Activated CD4-positive, alpha-beta T cell treated with anti-CD3 and anti-CD28 coated beads, Interleukin-2, amount 10 ng/mL, durations not matched to agents 7 days and 5 days (primary cell): ENCODE measurements at places on chromosomes 16 and 17.
A peak's percentile ranks its signal among the peaks of the same experiment; 100 is the strongest.

- no peak for DNase-seq
These were observed 20.3 kb upstream of the SLC52A1 start for GRCh38 chr17:5055543-5055942.

DNA sequence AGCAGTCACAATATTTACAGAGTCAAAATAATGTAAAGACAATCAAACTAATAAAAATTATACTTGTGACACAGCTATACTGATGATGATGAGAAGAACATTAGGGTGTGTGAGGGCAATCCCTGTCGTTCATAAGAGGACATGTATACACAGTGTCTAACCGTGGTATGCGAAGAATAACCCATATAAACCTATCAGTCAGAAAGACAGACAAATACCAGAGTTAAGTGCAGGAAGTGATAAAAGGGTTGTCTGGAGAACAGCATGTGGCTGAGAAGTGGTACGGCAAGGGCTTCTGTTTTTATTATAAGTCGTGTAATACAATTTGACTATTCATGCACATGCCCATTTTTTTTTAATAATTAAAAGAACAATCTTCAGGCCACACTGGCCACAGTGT lies 46.7 kb downstream of the LMF1 start:
- no peak for DNase-seq

- no peak for DNase-seq
These were observed 41.3 kb downstream of the VAC14 start for GRCh38 chr16:70759666-70760065.

DNA sequence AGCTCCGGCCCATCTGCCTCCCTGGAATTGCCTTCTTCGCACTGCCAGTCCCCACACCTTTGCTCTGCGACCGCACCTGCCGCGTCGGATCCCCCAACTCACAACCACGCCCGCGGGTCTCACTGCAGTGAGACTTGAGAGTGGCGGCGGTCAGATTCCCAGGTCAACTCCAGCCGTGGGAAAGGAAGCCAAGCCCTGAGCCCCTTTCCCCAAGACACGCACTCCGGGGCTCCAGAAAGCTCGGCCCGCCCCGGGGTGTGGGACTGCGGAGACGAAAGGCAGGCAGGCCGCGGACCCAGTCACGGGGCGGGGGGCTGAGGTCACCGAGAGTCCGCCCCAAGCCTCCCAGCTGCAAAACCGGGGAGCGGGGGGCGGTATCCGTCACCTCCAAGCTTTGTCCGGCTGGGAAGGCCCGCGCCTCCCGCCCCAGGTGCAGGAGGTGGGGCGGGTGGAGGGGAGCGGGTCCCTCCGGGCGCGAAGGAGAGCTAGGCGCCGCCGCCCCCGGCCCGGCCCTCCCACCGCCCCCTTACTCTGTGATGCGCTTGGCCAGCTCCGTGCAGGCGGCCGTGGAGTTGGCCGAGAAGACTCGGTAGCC lies 615 bp downstream of the PRPSAP1 start:
- peak; percentile 23 for DNase-seq

DNA sequence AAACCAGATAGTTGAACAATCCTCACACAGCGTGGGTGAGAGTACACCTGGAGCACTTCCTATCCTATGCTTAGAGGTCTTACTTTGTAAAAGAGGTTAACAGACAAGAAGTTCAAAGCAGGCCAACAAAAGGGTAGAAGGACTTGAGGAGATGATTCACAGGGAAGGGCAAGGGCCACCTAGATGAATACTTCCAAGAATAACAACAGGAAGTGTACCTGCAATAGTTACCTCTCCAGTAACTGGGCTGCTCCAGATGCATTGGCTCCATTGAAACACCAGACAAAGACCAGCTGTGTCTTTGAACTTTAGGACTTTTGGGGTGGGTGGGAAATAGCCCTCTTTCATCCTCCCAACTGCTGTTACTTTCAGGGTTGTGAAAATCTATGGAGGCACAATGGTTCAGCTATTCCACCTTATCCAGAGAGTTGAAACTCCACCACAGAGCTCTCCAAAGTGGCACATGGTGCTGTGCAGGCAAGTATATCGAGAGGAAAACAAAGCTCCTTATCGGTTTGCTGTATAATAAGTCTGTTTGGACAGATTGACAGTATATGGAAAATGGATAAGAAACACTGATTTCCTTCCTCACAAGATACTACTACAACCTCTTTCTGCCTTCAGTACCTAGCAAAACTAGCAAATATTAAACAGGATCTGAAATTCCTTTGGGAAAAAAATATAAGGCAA lies 22.7 kb downstream of the RNF43 start:
- no peak for DNase-seq

DNA sequence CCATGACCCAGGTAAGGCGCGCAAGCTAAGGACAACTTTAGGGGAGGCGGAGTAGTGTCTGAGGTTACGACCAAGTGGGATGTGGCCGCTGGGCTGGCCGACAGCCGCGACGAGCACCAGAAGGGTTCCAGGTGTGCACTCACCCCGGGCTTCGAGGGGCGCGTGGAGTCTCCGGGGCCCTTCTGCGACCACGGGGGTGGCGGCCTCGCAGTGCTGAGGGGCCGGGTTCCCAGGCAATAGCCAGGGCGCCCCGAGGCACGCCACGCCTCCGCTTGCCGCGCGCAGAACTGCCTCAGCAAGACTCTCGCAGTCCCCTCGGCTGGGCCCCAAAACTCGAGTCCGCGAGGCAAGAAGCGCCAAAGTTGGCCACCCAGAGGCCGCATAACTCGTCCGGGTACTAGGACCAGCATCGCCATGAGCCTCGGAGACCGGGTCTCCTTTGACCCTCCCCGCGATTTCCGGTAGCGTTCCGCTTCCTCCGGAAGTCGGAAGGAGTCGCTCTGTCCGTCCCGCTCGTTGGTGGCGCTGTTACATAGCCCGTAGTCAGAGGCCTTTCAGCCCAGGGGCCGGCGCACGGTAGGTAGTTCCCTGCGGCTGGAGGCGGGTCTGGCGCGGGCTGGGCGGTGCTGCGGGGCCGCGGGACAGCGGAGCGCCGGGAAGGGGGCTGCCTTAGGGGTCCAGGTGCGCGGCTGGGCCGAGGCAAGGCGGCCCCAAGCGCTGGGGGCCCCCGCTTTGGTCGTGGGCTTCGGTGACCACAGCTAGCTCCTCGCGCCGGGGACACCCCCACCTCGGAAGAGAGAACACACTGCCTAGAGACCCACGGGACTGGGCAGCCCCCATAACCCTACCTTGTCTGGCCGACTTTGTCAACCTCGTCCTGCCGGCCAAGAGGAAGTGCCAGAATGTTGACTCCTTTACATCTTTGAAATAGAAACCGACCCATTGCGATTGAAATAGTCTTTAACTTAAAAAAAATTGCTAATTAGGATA lies at the start of the genes ADPRM and SCO1:
TSS of gene ADPRM (plus strand) at position 503 of the 990 bp plus-strand sequence. CDS start 7,333 bp downstream, outside the sequence.
TSS of gene SCO1 (minus strand) at position 442 of the 990 bp plus-strand sequence. CDS start at position 416, 26 bp downstream.
- peak; percentile 93 for DNase-seq

DNA sequence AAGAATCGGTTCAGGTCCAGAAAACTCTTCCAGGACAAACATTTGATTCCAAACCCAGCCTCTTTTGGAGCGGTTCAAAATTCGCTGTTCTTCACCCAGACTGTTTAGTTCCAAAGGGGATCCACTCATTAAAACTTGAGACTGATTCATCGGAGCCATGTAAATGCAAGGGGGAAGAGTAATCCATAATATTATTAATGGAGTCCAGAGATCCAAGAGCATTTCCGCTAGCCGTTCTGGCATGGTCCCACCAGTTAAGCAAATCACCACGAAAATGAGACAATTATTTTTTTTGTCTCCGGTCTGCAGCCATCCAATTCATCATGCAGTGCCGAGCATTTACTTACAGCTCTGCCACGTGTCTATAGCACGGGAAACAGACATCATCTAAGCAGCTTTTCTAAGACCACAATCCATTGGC lies 15.1 kb downstream of the CDH8 start:
- no peak for DNase-seq

GRCh38 chr16:81549547-81550431 lies 105.2 kb downstream of the CMIP start:
- DNase-seq, result no peak

DNA sequence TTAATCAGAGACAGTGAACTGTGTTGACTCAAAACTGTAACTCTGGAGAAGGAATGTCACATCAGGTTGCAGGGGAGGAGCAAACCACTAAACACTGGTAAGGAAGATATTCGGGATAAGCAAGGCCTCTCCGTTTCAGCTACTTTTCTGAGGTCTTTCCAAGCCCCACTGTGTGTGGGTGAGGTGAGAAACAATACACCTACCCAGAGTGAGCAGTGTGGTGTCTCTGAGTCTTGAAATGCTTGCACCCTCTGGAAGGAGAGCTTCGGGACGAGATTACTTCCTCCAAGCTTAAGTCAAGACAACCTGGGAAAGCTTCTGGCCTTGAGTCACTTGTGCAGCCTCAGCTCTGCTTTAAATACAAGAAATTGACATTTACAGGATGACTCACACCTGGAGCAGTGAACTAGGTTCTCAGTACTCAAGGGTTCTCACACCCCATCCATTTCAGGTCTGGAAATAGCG lies 2.5 kb upstream of the MAP3K14 start:
- DNase-seq, result no peak

DNA sequence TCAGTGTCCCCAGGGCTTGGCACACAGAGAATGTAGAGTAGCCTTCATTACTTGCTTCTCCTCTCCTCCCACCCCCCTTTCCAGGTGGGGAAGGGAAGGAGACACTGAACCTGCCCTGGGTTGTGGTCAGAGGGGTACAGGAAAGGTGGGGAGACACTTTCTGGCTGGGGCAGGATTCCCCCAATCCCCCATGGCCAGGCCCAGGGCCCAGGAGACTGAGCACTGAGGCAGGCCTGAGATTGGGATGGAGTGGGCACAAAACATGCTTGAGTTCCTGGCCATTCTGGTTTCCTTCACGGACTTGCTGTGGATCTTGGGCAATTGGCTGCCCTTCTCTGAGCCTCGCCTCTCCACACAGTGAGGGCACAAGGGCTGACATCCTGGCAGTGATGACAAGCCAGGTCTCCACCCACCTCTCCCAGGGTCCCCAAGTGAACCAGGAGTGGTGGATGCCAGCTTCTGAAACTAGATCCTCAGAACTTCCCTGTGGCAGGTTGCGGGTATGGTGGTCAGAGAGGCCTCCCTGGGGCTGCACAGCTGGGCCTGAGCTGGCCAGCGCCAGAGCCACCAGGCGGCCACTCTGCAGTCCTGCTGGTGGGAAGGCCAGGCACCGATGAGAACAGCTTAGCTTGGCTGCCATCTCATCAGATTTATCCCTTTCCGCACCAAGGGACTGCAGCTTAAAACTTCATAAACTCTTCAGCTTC lies 9.3 kb downstream of the ZNF629 start:
- no peak for DNase-seq

DNA sequence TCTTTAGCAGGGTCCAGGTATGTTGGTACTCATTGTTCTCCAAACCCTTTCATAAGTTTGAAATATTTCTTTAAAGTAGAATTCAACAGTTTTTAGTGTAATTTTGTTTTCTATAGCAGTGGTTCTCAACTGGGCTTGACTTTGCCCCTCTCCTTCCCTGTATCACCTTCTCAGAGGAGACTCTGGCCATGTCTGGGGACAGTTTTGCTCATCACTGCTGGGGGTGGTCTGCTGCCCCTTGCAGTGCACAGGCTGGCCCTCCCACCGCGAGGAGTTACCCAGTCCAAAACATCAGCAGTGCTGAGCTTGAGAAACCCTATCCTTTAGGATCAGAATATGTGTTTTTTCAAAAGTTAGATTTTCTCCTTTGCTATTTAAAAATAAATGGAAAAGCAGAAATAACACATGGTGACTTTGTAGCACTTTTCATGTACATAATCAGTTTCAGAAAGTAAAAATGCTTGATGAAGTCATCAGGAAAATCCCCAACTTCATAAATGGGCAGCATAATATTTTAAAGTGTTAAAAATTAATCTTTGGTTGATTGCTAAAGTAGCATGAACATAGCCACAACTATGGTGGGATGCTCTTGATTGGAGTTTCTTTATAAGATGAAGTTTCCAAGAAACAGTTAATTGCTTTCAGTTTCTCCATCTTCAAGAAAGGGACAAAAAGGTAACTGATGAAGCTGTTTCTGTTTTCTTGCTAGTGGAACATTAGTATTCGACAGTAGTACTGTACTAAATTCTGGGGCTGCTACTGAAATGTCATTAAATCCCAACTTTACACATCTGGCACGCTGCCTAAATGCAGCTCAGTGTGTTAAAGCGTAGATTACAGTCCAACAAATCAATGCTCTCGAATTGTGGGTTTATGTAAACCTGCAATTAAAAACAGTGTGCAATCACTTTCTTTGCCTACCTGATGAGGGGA lies 70.3 kb downstream of the NETO2 start:
- DNase-seq, result no peak

DNA sequence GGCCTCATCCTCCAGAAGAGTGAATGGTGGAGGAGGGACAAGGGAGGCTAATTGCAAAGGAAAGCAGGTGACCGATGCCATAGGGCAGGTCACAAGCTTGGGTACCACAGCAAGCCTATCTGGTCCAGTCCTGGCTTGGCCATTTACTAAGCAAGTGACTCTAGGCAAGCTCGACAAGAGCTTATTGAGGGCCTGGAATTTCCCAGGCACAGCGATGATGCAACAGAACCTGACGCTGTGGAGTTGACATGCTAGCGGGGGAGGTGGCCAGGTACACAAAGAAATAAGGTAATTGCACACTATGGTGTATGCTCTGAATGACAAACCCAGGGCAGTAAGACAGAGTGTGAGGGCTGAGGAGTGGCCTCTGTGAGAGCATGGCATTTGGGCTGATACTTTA lies 98.5 kb downstream of the PGS1 start:
- DNase-seq, result no peak

DNA sequence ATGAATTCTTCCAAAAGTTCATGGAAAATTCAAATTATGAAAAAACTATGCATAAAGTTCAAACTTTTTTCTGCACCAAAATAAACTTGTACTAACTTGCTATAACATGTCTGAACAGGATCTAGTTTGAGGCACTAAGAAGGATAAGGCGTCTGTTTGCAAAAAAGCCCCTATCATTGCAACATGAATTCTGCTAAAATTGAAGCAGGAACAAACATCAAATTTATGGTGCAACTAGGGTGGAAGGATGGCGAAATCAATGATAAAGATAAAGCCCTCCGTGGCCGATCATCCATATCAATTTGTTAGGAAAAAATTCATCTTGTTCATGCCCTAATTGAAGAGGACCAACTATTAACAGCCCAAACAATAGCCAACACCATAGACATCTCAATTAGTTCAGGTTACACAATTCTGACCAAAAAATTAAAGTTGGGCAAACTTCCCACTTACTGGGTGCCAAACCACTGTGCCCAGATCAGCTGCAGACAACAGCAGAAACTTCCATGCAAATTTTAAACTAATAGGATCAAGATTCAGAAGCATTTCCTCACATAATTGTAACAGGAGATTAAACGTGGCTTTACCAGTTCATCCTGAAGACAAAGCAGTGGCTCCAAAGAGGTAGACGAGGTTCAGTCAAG lies 12.9 kb downstream of the IL21R start:
- DNase-seq, result no peak

DNA sequence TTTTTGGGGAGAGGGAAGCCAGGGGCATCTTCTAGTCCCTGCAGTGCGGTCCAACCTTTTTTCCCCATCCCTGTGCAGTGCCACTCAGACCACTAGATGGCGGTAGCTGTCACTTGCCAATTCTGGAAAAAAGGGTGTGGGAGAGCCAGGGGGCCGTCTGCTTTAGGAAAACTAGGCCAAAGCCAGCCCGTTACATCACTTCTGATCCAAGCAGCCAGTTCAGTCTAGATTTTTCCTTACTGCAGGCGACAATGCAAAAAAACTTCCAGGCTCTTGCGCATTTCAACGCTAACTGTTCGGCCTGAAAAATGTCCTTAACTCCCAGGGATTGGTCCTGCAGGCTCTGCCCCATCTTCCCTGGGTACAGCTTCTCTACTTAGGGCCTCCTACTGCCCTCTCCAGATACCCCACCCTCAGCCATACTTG lies 69.2 kb upstream of the CES5A start:
- peak; percentile 55 for DNase-seq

- DNase-seq, result no peak
These were observed 100.5 kb downstream of the WNT3 start for GRCh38 chr17:46717999-46718398.
